Smooth muscle cell of bladder (primary cell): ENCODE measurements at places on chromosomes 4 and X. TPM values are rescaled to one million over a fixed set of nuclear protein-coding genes. Genes with fewer than 3 reads are reported as not detected.

Gene CPZ
- total RNA-seq: 14.5 and 44.8 TPM in 2 replicates

Gene MAGEE2
- total RNA-seq: not detected in 2 replicates

Gene NAA11
- total RNA-seq: not detected in 2 replicates

Gene NXF2B
- total RNA-seq: not detected in 2 replicates

Gene TMEM31
- total RNA-seq: 0.14 TPM in 1 of 2 replicates, not detected in the other

Gene LUZP4
- total RNA-seq: not detected in 2 replicates

Gene UGT2B11
- total RNA-seq: not detected in 2 replicates

Gene RAB39B
- total RNA-seq: 0.83 and 0.85 TPM in 2 replicates

Gene SGMS2
- 67.0 and 104 TPM in 2 replicates for total RNA-seq

Gene TLR2
- 0.28 TPM in 2 replicates for total RNA-seq

Gene ARX
- total RNA-seq: not detected in 2 replicates

Gene KLKB1
- 0.18 TPM in 1 of 2 replicates, not detected in the other for total RNA-seq

Gene SEL1L3
- total RNA-seq: 178 and 259 TPM in 2 replicates

Gene DUX4
- not detected in 2 replicates for total RNA-seq

Gene AMOT
- 1.1 and 2.5 TPM in 2 replicates for total RNA-seq

Gene SLC34A2
- total RNA-seq: not detected in 2 replicates

Gene PNMA3
- total RNA-seq: under 0.01 and 0.28 TPM in 2 replicates

Gene OTC
- not detected in 2 replicates for total RNA-seq

Gene USP26
- not detected in 2 replicates for total RNA-seq

Gene ASMT
- total RNA-seq: not detected in 2 replicates

Gene SUPT20HL1
- total RNA-seq: 0.14 and 0.28 TPM in 2 replicates

Gene HSFX1
- 0.37 and 0.71 TPM in 2 replicates for total RNA-seq

Gene FAAH2
- total RNA-seq: 0.28 TPM in 1 of 2 replicates, not detected in the other

Gene RBMXL3
- not detected in 2 replicates for total RNA-seq

Gene SH2D1A
- total RNA-seq: not detected in 2 replicates

Gene DUSP21
- total RNA-seq: not detected in 2 replicates
